ENCODE measurements at places on chromosomes 2 and 18.

DNA sequence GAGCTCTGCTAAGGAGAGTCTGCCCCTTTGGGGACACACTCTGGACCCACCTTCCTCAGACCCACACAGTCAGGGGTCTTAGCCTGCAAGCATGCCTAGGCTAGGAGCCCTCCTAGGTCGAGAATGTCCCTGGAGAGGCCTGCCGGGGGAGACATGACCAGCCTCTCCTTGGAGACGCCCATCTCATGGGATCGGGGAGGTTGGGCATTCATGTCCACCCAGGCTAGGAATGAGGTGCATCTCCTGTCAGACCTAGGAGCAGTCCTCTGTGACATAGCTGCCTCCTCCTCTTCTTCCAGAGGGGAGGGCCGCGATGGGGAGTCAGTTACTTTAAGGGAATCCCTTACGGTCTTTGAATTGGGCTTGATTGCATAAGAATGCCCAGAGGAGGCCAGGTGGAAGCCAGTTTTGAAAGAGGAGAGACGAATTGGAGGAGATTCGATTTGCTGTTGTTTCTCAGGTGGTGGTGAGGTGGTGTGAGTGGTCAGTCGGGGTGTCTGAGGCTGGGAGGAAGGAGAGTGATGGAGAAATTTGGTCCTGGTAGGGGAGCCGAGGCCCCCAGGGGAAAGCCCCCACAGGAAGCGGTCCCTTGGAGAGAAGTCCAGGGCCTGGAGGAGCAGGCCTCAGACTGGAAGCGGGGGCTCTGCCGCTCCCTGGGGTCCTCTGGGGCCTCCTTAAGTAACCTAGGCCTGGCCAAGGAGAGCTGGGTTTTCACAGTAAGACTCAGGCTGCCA lies 241.3 kb downstream of the DYSF start:
- no peak for DNase-seq

DNA sequence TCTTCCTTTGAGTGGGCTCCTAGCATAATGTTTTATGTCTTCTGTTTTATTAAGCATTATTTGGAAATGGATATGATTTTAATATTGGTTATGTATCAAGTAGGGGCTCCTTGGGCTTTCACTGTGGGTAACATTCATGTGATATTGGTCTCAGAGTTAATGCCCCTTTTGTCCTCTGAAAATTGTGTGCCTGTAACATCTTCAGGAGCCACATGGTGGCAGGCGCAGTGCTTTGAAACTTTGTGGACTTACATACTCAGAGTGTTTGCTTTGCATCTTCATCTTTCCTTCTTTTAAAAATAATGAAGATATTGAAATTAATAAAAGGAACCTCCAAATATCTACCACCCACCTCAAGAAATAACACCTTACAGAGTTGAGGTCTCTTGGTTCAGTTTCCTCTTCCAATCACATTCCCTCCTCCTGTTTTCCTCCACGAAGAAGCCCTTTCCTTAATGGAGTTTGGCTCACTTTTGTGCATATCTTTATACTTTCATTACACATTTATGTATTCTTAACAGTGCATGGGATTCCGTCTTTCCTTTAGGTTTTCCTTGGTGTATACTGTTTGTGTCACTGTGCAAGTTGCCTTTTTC lies 73.5 kb downstream of the LIMS1 start:
- DNase-seq: no peak

DNA sequence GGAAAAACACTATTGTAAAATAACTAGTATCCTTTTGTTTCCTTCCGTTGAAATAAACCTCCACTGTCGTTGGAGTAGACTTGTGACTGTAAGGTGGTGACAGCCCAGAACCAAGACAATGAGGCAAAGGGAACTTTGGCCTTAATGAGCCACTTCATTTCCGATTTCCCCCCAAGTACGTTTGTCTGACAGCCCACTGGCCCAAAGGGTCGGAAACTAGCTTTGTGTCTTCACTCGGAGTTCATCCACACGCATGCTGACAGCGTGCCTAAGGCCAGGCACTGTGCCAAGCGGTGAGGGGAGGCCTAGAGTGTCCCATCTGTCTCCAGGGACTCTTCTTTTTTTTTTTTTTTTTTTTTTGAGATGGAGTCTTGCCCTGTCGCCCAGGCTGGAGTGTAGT lies 21.0 kb downstream of the HJURP start:
- no peak for DNase-seq

- DNase-seq: no peak
These were observed 48.5 kb upstream of the DTNA start for GRCh38 chr18:34661464-34662087.

DNA sequence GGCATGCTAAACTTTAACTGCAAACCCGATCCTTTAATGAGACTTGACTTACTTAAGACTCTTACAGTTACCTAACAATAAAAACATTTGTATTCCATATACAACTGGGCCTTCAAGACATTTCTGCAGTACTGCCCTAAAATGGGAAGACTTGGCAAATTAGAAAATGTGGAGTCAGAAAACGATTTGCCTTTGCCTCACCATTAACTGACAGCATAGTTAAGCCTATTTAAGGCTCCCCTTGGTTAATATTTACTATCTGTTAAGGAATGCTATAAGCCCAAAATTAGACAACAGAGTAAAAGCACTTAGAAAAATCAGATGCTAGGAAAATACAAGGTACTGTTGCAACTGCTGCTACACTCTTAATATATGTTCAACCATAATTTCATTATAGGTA lies 18.7 kb downstream of the TYW5 start:
- DNase-seq: no peak

DNA sequence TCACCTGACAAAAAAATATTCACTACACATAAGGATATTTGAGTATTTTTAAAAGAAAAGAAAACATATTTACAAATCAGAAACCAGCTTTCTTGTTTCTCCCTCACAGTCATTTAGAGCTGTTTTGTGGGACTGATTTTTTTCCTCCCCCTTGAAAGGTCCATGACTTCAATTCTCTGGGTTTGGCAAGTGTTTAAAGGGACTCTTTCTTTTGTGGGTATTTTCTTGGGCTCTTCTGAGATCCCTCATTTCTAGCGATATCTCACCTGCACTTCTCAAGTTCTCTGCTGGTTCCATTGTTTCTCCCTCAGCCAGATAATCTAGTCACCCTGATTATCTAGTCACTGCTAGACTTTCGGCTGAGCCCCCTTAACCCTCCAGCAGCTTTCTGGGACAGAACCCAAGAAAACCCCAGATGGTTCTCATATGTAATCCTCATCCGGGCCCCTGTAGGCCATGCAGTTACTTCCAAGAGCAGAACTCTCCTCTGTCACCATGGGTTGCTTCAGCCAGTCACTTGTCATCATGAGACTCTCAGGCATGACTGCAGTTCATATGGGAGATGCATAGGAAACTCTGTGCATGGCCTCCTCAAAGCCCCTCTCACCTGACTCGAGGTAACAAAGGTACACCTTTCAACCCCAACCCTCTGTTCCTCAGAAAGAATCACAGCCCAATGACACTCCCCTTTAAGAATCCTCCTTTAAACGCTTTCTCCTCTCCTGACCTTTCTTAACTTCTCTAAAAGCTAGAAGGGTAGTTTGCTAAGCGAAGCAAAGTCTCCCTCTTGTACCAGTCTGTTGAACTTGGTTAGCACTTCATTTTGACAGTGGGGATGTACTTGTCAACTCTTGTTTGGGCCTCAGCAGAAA lies 36.7 kb upstream of the ITGA4 start:
- no peak for DNase-seq

GRCh38 chr2:30136764-30137444 lies 9.9 kb upstream of the YPEL5 start:
- DNase-seq: no peak

DNA sequence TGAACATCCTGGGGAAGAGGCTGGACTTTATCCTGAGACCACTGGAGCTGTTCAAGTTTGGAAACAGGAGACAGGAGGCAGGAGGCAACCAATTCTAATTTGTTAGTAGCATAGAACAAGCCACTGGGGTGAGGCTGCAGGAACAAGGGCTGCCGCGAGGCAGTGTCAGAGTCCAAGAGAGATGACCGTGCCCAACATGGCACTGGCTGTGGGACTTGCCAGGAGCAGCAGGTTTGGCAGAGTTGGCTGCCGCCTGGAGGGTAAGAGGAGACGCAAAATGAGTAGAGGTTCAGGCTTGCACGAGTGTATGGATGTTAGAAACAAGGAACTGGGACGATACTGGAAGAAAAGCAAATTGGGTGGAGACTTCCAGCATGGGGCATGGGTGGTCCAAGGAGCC lies 168.5 kb downstream of the TPGS2 start:
- no peak for DNase-seq

GRCh38 chr2:207133820-207134519 lies 31.8 kb downstream of the KLF7 start:
- no peak for DNase-seq

- no peak for DNase-seq
These were observed 104.0 kb downstream of the COBLL1 start for GRCh38 chr2:164737612-164738081.

- no peak for DNase-seq
These were observed 76.5 kb downstream of the OLA1 start for GRCh38 chr2:174171686-174172445.

- no peak for DNase-seq
These were observed 854.5 kb upstream of the CRIM1 start for GRCh38 chr2:35501076-35501475.

- DNase-seq: no peak
These were observed 31.7 kb upstream of the CERS6 start for GRCh38 chr2:168424112-168424951.

DNA sequence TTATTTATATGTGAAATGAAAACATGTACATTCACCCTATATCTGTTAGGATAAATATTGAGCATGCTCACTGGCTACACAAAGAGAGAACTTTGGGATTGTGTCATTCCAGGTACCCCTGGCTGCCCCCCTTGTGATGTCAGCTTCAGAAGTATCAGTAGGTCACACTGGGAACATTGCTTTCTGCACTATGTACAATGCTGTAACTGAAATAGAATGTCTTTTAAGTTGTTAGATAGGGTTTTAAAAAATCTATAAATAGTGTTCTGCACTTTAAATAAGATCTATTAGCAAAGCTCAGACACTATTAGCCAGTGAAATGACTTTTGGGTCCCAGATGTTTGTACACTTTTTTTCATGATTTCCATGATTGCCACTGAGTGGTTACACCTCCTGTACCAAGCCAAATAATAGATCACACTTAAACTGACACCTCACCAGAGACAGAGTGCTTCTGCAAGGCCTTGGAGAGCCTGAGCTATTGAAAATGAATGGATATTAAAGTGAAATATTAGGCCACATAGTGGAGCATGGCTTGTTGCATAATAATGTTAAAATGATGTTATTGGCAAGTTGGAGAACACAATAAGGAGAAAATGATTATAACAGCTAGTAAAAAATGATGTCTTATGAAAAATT lies 297.0 kb upstream of the NXPH2 start:
- DNase-seq: no peak

GRCh38 chr18:54149078-54149697 lies 75.3 kb downstream of the MBD2 start:
- DNase-seq: no peak

DNA sequence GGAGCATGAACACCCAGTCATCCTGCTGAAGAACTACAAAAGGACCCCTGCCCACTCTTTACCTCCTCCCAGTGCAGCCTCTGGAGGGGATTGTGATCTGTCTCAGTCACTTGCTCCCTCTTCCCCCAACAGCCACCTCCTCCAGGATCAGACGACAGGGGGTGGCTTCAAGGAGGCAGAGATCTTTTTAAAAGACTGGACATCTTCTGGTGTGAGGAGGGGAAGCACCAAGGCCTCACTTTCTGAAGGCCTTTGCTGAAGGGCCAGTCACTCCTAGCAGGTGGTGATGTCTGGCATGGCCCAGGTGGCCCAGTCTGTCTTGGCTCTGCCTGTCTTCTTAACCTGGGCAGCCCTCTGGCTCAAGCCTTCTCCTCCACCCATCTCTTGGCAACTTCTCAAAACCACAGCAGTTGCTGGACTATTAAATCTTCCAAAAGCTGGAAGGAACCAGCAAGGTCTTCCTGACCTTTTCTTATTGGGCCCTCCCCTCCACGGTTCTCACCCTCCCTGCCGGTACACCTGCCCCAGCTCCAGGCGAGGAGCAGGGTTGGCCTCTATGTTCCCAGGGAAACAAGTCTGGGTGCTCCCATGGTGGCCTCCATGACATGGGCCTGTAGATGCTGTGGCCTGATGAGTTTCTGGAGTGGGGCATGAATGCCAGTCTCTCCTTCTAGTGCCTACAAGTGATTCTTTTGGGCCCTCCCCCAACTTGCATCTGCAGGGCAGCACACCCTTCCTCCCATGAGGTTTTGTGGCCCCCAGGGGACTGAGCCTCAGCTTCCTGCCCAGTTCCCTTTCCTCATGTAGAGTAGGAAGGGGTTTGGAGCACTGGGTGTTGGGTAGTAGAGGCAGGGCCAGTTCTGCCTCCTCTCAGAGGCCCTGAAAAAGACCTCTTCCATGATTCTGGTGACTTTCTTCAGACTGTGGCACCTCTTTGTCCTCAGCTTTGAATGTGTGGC lies 5.0 kb upstream of the ATP6V1B1 start:
- no peak for DNase-seq

DNA sequence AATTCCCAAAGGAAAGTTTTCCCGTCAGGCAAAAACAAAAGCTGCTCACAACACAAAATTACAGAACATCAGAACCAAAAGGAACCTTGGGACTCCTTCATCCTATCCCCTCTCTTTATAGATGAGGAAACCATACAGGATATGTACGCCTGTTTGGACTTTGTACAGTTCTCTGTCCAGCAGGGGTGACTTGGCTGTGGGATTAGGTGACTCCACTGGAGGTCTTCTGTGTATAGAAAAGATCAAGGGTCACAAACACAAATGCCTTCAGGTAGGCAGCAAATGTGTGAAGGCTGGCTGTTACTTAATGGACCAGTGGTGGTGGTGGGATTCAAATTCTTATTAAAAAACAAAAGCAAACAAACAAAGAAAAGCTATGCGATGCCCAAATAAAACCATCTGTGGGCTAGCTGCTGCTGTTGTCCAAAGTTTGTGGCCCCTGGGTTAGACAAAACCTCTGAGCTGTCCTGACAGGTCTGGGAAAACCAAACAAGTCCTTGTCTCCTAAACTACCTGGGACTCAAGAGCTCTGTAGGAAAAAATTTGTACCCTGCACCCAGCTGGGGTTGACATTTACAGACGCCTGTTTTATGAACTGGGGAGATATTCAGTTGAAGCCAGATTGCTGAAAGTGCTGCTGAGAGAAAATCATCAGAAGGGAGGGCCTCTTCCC lies 1.3 kb upstream of the CEP68 start:
- no peak for DNase-seq

All from activated CD8-positive, alpha-beta memory T cell treated with anti-CD3 and anti-CD28 coated beads for 48 hours (primary cell).